Spleen (tissue), 13 donors: ENCODE measurements at places on chromosomes 1 and 21. TPM values are rescaled to one million over a fixed set of nuclear protein-coding genes. Genes with fewer than 3 reads are reported as not detected.

Gene GJA9
- polyA plus RNA-seq, result not detected

Gene GBP1
- 51.6 TPM for polyA plus RNA-seq

Gene DENND2D
- 101 TPM for polyA plus RNA-seq

Gene CAMK2N1
- 4.5 TPM for polyA plus RNA-seq

Gene ERICH3
- polyA plus RNA-seq, result 0.28 TPM

Gene CRB1
- polyA plus RNA-seq, result 0.30 TPM

Gene KRTAP13-2
- polyA plus RNA-seq, result not detected
